ENCODE measurements at places on chromosomes 2 and 18.

DNA sequence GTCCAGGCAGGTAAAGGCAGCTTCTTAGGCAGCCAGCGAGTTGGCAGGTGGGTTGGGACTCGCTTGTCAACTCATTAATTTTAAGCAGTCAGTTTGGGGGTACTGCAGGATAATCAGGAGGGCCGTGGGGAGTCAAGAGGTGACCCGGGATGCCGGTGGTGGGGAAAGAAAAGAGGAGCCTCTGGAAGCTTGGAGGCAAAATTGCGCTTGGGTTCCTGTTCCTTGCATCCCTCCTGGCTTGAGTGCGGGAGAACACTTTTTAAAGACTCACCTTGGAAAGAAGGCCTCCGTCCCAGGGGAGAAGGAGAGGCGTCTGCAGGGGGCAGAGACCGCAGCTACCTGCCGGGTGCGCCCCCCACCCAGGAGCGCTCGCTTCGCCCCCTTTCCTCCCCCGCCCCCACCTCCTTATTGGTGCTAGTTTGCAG, at the start of gene KCNJ3:
TSS of gene KCNJ3 (plus strand) at position 400 of the 425 bp plus-strand sequence. CDS start 81 bp downstream, outside the sequence.
- DNase-seq: no peak

DNA sequence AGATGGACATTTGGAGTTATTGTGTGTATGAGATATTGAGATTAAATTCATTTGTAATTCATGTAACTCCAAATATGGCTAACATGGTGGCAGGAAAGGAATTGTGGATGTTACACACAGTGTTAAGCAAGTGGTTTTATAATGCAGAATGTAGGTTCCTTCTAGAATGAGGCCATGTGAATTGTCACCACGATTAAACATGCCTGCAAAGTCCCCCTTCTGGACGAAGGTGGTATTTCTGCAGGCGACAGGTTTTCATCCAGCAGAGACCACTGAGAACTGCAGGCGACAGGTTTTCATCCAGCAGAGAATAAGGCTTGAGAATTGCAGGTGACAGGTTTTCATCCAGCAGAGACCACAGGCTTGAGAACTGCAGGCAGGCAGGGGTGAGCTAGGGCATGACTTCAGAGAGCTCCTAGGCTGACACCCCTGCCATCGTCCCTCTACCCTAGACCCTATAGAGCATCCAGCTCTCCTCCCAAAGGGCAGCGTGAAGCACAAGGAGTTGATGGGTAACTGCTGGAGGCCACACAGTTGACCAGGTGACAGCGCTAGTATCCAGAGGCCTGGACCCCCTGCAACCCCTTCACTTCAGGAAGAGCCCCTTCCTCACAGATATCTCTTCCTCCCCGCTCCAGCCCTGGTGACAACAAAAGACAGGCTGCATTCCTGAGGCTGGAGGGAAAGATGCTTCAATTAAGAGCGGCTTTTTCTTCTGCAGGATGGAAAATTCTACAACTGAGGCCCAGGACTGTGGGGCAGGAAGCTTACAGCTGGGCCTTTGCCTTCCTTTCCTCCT, 175.8 kb downstream of the LOXHD1 start:
- DNase-seq: no peak

DNA sequence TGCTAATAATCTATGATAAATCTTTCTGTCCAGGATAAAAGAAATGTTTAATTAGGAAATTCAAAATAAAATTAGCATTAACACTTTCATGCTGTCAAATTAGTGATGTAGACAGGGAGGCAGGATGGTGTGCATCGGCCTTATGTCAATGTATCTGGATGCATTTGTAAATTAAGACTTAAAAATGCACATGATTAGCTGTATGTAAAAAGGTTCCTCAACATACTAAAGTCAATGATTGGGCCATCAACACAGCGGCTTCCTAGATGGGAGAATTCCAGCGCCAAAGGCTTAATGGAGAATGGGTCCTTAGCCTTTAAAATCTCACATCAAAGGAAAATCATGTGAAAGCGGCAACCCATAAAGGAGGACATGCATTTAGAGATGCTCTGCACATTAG, 77.5 kb upstream of the ZEB2 start:
- DNase-seq: no peak

DNA sequence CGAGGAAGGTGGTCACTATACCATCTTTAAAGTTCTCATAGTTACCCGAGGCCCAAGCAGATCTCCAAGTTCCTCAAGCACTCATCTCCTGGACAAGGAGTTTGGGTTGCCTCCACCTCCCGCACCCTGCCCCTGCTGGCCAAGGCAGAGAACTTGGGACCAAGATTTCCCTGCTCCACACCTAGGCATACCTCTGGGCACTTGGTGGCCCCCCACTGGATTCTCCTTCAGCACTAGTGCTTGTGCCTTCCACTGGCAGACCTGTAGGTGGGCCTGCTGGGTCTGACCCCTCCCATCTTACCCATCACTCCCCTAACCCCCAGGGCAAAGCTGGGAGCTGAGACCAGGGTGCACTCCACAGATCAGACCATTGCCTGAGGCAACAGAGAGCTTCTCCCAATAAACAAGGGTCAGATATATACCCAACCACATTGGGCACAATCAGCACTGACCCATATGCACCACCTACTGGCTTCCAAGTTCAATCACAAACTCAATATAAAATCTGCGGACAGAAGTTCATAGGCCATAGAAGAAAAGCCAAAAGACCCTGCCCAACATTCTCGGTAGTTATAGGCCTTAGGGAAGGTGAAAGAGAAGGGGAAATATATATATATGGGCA, 244.2 kb downstream of the EXOC6B start:
- no peak for DNase-seq

GRCh38 chr2:205405194-205405593, 277.1 kb upstream of the NRP2 start:
- no peak for DNase-seq

DNA sequence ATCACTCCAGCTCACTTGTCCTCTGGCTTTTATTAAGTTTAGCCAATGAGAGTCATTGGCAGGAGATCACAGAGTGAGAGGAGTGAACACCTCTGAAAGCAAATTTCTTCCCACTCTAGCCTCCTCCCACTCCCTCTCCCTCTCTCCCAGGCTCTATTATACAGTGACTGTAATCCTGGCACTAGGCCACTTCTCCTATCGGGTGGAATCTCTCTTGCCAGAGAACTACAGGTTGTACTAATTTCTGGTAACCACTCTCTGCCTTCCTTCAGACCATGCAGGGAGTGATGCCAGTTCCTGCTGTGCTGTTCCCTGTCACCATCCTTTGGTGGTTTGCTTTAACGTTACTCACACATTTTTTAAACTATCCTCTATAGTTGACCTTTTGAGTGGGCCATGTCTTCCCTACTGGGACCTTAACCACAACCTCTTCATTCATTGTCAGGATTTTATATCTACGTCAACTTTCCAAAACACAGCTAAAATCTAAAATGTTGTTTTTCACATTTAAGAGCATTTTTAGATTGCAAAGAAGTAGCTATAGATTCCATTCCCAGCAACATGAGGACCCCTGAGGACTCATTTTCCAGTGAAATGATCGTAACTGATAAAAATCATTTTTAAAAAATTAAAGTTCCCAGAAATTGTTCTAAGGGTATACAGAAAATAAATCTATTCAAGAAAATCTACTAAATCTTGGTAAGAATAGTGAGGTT, 217.1 kb downstream of the MREG start:
- no peak for DNase-seq

DNA sequence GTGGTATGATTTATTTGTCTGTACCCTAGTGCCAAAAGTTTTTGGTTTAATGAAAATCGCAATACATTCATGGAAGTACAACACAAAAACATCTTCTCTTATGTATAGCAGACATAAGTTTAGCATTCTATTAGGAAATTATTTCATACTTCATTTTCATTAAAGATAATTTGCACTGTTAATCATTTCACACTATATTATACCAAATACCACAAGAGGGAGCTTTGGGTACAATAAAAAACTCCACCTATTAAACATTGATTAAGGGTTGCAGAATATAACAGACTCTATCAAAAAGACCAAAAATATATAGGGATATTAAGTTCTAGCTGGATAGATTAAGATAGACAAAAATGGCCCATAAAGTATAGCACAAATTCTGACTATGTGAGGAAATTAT, 79.0 kb downstream of the SLC66A3 start:
- DNase-seq: no peak

GRCh38 chr18:26784599-26784998, 80.9 kb downstream of the AQP4 start:
- DNase-seq: no peak

GRCh38 chr2:69501301-69501700, 64.1 kb upstream of the NFU1 start:
- DNase-seq: no peak

DNA sequence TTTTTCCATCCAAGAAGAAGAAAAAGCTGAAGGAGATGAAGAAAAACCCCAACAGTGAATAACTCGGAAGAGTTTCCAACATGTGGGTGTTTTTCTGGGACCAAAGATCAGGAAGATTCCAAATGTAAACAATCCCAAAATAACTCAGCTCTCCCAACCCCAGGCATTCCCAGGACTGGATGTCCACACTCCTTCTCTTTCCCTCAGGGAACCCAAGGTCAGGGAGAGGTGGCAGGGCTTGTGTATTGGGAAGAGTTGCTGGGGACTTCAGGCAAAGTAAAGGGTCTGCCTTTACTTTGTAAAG, 268.0 kb downstream of the DYSF start:
- DNase-seq: no peak

DNA sequence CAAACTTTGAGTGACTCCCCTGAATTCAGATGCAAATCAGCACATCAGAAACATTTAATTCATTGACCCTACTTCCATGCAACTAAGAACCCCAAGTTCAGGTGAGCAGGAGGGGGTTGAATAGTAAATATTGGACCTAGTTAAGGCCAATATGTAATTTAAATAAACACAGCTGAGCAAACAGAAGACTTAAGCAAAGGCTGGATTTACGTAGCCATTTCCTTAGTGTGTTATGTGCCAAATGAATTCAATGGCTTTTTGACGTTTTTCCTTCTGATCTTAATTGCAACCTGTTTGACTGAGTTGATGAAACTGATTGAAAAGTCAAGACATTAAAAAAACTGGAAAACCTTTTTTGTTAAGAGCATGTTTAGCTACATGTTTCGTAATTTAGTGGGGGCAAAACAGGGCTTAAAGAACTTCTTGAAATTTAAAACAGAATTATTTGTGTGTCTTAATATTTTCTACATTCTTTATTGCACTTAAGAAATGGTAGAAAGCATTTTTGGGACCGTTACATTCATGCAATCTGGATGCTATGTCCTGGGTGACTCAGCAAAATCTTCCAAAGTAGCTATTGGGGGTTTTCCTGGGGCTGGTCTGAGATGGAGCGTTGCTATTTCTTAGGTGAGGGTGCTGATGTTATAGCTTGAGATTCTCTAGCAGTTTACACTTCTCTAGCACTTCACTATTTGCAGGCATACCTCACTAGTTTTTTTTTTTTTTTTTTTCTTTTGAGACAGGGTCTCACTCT, 25.5 kb upstream of the KCNE4 start:
- no peak for DNase-seq

DNA sequence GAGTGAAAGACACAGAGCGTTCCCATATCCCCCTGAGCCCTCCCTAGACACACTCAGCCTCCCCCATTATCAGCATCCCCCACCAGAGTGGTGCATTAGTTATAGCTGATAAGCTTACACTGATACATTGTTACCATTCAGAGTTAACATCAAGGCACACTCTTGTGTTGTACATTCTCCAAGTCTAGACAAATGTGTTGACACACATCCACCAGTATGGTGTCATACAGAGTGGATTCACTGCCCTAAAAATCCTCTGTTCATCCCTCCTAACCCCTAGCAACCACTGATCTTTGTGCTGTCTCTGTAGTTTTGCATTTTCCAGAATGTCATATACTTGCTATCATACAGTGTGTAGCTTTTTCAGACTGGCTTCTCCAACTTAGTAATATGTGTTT, 78.0 kb upstream of the RPL31 start:
- DNase-seq: no peak

GRCh38 chr2:206084439-206084869, 1.5 kb downstream of the INO80D start:
- DNase-seq: no peak

DNA sequence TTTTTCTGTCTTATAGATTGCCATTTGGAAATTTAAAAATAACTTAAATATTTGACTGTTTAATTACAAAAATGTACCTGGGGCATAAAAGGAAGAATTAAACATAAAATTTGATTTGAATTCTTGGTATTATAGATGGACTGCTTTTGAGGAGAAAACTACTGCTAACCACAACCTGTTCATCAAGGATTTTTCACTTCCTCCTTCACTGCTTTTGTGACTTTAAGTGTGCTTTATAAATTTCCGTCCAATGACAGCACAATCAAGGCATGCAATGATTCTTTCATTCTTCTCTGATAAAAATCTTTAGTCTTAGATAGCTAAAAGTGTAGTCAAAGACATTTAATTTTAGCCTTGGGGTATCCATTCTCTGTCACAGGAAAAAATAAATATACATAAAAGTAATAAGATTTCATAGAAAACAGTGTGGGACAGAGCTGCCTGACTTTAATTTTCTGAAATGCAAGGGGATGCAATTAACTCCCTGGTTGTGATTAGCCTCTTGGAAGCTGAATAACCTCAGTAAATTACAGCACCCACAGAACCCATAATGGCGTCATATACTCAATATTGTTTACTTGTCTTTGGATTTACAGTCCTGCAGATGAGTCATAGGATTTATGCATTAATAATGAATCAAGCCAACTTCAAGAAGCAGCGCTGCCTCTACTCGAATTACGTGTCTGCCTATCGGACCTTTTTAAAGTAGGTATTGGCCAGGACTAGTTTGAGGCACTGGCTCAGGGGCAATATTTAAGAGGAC, 587.9 kb downstream of the NRXN1 start:
- no peak for DNase-seq

- no peak for DNase-seq
Measured at GRCh38 chr2:133908171-133908570, 339.9 kb upstream of the NCKAP5 start.

- DNase-seq: no peak
Measured at GRCh38 chr18:29003194-29003593, 826.3 kb upstream of the CDH2 start.

DNA sequence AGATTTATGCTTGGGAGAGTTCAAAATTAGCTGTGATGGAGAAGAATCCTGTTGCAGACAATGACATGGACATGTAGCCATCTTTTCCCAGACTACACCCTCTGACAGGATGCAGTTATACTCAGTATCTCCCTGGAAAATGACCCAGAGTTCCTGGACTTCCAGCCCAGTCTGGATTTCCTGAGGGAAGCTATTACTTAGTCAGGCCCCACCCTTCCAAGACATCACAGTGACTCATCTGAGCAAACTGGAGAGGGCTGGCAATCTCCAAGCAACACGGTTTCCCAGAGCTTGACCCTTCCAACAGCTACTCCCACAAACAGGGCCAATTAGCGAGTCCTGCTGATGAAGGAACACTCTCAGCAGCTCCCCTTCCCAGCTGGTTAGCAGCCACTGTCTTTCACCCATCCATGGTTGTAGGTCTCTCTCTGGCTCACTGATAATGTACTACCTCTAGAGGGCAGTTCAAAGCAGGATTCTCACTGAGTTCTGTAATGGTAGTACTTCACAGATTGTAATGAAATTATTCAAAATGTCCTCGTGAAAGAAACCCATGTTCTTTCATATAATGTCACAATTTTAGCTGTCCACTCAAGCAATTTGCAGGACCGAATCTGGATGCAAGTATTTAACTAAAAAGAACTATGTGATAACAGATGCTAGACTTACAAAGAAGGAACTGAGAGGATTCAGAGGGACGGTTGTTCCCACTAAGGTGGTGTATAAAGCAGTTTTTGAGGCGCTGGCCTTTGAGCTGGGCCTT, 110.2 kb downstream of the MDH1 start:
- DNase-seq: no peak

GRCh38 chr2:36006444-36006843, 349.1 kb upstream of the CRIM1 start:
- no peak for DNase-seq
